ENCODE measurements at places on chromosomes 11 and 22.
A peak's percentile ranks its signal among the peaks of the same experiment; 100 is the strongest.

GRCh38 chr11:84243629-84244263, 957.6 kb upstream of the CCDC90B start:
- no peak for DNase-seq

- no peak for DNase-seq
Observed at GRCh38 chr11:9092853-9093778, 1.7 kb upstream of the SCUBE2 start.

GRCh38 chr11:93225662-93226061, 27.9 kb upstream of the SLC36A4 start:
- no peak for DNase-seq

DNA sequence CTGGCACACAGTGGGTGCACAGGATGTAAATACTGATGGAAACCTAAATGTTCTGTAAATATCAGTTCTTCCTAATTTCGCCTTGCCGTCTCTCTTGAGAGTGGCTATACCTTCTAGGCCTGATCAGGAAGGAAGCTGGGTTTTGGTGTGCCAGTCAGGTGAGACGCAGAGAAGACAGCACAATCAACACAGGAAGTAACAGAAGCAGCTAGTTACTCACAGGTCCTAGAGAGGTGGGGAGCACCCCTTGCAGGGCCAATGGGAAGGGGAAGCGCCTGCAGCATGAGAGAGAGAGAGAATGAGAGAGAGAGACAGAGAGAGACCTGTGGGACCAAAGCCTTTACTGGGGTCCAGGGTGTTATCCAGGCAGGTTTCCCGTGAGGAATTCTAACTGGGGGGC, 80.8 kb downstream of the FBLN1 start:
- DNase-seq, result peak; percentile 36

DNA sequence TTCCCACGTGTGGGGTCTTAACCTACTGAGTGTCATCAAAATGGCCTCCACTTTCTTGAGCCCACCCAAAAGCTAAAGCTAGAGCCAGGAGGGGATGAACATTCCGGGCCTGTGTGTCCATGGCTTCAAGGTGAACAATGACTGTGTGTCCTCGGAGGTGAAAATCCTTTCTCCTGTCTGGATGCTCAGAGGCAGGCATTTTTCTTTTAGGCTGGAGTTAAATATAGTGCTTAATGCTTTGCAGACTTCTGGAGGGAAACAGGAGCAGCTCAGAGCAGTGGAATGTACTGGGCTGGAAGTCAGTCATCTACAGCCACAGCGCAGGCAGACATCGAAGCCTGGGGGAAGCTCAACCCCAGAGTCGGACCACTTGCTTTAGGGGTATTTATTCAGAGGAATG, 68.6 kb upstream of the TMEM45B start:
- DNase-seq, result no peak

DNA sequence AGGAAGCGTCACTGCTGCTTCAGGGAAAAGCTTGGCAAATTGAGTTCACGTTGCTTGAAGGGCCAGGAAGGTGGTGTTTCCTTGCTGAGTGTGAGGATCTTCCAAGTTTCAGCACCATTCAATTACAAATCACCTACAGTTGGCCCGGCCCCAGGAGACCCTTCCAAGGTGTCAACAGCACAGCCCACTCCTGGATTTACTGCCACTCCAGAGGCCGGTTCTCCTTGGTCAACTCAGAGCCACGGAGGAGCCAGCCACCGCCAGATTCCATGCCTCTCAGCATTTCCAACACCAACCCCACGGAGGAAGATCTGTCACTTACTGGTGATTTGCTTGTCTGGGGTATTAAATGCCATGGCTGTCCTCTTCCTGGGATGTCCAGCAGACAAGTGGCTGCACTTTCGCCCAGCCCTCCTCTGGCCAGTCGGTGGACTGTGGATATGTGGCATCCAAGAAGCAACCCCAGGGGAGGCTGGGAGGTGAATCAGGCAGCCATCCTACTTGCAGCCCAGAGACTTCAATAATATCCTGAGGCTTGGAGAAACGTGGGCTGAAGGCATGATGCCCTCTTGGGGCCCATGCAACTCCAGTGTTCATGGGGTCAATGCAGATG, 74.1 kb upstream of the SHANK2 start:
- no peak for DNase-seq

DNA sequence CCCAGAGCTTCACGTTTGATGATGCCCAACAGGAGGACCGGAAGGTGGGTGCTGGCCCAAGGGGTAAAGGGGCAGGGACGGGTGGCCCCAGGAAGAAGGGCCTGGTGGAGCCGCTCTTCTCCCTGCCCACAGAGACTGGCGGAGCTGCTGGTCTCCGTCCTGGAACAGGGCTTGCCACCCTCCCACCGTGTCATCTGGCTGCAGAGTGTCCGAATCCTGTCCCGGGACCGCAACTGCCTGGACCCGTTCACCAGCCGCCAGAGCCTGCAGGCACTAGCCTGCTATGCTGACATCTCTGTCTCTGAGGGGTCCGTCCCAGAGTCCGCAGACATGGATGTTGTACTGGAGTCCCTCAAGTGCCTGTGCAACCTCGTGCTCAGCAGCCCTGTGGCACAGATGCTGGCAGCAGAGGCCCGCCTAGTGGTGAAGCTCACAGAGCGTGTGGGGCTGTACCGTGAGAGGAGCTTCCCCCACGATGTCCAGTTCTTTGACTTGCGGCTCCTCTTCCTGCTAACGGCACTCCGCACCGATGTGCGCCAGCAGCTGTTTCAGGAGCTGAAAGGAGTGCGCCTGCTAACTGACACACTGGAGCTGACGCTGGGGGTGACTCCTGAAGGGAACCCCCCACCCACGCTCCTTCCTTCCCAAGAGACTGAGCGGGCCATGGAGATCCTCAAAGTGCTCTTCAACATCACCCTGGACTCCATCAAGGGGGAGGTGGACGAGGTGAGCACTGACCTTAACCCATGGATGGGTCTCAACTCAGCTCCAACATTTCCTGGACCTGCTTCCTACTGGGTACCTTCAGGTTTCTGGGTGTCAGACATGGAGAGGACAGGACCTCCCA, 2.0 kb downstream of the RIC8A start:
- DNase-seq, result no peak

- DNase-seq, result no peak
Observed at GRCh38 chr11:114124601-114125144, 65.2 kb downstream of the ZBTB16 start.

DNA sequence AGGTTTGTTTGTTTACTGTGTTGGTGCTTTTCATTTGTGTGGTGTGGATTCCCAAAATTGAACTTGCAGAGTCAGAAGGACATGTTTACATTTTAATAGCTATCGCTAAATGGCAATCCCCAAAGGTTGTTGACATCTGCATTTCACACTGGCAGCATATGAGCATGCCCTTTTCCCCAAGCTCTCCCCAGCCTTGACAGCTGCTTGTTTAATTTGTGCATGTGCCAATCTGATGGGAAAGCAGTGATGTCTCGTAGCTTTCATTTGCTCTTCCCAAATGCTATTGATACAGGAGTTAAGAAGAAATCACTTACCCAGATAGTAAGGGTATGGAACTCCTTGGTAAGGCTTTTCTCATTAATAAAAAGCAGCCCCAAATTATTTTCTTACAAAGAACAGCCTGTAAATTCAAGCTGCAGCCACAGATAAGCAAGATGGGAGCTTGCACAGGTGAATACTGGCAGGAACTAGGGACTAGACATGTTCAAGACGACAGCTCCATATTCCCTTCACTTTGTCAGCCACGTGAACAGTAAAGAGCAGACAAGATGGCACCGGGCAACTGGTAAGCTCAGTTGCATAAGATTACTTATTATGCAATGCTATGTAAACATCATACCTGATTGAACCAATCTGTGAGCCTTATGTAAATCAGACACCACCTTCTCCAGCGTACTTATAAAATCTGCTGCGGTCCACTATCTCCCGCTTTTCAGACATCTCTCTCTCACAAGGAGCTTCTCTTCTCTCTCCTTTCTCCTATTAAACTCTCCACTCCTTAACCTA, 87.4 kb downstream of the IGLL5 start:
- DNase-seq, result no peak

DNA sequence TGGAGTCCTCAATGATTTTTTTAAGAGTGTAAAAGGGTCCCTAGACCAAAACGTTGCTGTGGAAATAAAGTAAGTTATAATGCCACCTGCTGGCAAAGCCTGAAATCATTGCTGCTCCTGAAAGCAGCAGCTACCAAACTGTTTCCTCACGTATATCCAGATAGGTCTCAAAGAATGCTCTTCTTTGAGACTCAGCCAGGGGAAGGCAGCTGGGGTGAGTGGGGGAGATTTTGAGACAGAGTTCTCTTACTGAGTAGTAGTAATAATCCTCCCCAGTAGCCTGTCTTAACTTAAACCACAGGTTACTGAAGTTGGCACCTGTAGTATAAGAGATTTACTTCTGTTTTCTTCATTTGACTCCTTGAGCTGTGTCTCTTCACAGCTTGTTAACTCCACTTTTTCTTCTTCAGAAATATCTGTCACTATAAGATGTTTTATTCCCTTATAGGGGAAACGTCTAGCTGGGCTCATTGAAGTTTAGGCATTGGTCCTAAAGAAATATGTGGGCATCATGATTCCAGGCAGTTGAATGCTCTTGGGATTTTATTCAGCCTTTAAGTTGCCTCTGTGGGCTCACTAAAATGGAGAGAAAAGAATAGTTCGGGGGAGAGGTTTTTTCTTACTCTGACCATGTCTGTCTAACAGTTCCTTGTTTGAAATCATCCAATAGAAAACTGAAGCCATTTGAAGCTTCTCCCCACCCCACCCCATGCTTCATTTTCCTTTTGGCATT, 77.9 kb downstream of the BTBD10 start:
- peak; percentile 46 for DNase-seq

DNA sequence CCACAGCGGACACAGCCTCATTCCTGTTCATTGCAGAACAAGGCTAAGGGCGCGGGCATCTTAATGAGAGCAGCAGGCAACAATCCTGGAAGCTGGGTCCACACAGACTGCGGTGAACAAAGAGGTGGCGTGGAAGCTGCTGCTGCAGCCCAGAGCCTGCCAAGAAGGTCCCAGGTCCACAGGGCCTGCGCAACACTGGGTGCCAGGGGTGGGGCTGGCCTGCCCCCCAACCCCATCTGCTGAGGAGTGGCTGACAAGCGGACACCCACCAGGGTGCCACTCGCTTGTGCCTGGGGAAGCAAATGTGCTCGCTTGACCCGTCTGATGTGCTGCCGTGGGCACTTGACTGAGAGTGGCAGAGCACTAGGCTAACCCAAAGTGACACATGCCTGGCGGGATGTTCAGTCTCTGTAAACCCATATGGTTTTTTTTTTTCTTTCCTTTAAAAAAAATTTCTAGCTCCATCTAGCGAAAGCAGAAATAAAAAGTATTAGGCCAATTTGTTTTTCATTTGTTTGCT, 83.2 kb upstream of the PITPNB start:
- no peak for DNase-seq

GRCh38 chr11:126279191-126279590, 3.7 kb upstream of the TIRAP start:
- DNase-seq, result no peak

DNA sequence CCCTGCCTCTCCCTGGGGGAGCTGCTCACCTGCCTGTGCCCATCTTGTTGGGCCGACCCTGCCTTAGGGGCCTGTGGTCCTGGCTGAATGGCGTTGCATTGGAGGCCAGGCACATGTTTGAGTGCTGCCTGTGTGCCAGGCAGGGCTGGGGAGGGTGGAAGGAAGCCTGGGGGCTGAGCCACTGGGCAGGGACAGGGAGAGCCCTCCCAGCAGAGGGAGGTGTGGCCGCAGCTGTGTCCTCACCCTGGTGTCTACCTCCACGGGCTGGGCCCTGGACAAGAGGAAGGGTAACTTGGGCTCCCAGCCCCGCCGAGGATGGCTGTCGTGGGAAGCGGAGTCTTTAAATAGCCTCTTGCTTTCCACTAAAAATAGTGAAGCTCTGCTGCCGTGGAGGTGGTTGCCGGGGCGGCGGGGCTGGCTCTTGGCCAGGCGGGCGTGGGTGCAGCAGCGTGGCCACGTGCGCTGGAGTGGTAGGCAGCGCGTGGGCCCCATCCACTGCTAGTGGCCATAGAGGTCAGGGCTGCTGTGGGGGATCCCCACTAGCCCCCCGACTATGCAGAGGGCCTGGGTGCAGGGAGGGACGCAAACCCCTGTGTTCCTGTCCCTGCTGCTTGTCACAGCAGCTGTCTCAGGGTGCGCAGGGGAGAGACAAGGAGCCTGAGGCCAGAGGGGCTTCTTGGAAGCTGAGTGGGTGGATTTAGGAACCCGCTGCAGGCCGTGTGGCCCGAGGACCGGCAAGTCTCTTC, 6.2 kb downstream of the ZDHHC8 start:
- no peak for DNase-seq

GRCh38 chr11:105447936-105448702, 161.8 kb upstream of the GRIA4 start:
- DNase-seq, result no peak

GRCh38 chr11:11311169-11311568, 41.9 kb downstream of the CSNK2A3 start:
- DNase-seq, result no peak

DNA sequence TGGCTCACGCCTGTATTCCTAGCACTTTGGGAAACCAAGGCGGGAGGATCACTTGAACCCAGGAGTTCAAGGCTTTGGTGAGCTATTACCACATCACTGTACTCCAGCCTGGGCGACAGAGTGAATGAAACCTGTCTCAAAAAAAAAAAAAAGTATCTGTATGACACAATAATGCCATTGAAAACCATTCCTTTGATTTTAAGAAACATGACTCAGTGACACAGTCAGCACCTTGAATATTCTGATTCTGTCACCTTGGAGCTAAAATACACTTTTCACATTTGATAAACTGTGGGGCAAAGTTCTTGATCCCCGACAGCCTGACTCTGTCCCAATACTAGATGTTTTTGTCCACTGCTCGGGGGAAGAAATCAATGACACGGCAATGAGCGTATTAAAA, 16.7 kb upstream of the ELFN2 start:
- no peak for DNase-seq

- no peak for DNase-seq
Observed at GRCh38 chr11:9022961-9023680, 19.3 kb upstream of the NRIP3 start.

DNA sequence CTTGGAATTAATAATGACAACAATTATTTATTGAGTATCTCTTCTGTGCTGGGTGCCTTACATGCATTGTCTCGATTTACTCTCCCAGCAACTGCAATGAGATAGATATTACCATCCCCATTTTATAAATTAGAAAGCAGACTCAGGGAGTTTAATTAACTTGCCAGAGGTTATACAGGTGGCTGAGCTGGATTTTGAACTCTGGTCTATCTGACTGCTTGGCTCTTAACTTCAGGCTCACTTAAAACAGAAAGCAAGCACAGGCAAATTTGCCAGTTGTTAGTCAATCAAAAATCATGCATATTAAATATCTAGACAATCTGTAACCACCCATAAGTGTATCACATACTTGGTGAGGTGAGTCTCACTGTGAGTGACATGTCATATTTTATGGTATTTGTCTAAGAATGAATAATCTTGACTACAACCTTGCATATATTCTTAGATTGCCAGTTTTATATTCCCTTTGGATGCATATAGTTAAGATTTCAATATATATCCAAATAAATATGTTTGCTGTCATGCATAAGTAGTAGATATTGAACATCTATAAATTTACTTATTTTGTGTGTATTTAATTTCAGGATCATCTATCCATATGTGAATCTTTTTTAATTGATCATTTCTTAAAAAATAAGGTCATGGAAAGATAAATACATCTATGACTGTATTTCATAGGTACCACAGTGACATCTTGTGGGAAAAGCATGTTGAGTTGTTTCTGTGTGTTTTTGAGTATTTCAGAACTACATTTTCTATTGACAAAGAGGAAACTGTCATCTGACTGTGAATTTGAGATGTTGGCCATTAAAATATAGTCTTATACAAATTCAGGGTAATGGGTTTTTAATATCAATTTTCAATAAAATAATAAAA, 112.0 kb upstream of the ARHGAP42 start:
- DNase-seq, result no peak

- no peak for DNase-seq
Observed at GRCh38 chr11:132254906-132255305, 884.5 kb downstream of the NTM start.

Measured in activated naive CD4-positive, alpha-beta T cell treated with anti-CD3 and anti-CD28 coated beads, Interleukin-2, amount 10 ng/mL, durations not matched to agents 7 days and 5 days (primary cell).